Stimulated activated CD8-positive, alpha-beta memory T cell treated with anti-CD3 and anti-CD28 coated beads, Interleukin-7, amount 100 ng/mL, for 48 hours (primary cell): ENCODE measurements at places on chromosomes 11 and 22.
A peak's percentile ranks its signal among the peaks of the same experiment; 100 is the strongest.

GRCh38 chr22:41425660-41426365 lies 20.8 kb downstream of the TOB2 start:
- no peak for DNase-seq

DNA sequence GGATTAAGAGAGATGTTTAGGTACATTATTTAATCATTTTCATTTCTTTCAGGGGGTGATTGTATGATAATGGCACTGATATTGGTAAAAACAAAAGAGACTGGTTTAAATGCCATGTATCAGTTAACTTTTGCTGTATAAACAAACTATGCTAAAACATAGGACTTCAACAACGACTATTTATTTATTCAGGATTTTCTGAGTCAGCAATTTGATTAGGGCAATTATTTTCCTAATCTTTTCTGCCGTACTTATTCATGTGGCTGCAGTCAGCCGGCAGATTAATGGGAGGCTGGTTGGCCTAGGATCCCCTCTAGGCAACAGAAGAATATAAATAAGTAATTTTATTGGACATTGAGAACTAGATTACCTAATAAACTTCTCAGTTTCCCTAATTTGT lies 661.7 kb upstream of the RAG2 start:
- no peak for DNase-seq

GRCh38 chr22:27073601-27074425 lies 416.4 kb downstream of the MIAT start:
- no peak for DNase-seq

- no peak for DNase-seq
Measured at GRCh38 chr11:2517386-2518064, 72.7 kb downstream of the KCNQ1 start.

- DNase-seq: peak; percentile 26
Measured at GRCh38 chr11:72676861-72677341, 2.7 kb upstream of the PDE2A start.

GRCh38 chr22:39236321-39237317 lies 8.2 kb downstream of the PDGFB start:
- no peak for DNase-seq

DNA sequence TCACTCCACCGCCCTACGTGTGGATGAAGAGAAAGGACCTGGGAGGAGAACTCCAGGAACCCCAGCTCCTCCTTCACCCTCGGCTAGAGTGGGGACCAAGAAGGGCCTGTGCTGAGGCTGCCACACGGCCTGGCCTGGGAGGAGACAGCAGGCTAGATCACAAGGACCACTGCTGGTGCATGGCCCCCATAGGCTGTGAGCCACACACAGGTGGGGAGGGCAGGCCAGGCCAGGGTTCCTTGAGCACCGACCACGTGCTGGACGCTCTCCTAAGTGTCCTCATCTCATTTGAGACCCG lies 1392.4 kb downstream of the TBC1D22A start:
- DNase-seq: no peak

DNA sequence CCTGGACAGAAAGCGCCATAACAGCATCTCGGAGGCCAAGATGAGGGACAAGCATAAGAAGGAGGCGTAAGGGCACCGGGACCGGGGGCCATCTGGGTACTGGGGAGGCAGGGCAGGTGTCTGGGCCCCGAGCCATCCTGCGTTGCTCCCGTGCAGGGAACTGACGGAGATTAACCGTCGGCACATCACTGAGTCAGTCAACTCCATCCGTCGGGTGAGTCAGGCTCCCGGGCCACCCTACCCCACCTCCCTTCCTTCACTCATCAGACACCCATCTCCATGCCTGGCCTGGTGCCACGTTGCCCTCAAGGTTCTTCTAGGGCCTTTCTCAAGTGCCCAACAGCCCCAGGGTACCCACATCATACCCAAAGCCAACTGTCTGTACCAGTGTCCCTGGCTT lies 15.0 kb downstream of the PLCB3 start:
- no peak for DNase-seq

DNA sequence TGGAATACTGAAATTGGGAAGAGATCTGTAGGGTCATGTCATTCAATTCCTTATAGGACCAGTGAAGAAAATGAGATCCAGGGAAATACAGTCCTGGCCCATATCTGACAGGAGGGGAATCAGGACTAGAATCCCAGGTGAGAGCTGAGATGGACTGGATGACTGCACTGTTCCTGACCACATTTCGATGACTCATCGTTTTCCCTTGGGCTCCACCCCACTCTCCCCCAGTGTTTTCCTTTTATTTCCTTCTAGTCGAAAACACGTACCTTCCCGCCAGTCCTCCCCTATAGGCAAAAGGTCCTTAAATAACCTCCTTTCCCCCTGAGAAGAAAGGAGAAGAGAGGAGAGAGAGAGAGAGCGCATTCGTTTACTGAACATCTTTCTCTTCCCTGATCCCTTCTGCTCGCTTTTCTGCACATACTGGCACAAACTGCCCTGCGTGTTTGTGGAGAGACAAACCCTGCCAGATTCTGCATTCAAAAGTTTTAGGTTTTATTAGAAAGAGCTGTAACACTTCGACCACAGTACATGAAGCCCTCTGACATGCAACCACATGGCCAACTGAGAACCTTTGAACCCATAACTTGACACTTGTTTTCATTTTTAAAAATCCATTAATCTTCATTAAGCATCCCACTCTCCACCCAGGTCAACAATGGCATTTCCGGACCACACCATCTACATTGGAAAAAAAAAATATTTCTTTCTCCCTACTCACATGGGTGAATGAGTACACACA lies 565.7 kb downstream of the METTL15 start:
- DNase-seq: no peak

GRCh38 chr22:24355574-24355973 lies 71.8 kb upstream of the ADORA2A start:
- no peak for DNase-seq

GRCh38 chr11:132855516-132855915 lies 676.8 kb downstream of the OPCML start:
- DNase-seq: no peak

GRCh38 chr11:39630365-39630764 lies 1829.1 kb downstream of the LRRC4C start:
- no peak for DNase-seq

- DNase-seq: no peak
Measured at GRCh38 chr11:73191151-73191550, 26.9 kb upstream of the P2RY2 start.

DNA sequence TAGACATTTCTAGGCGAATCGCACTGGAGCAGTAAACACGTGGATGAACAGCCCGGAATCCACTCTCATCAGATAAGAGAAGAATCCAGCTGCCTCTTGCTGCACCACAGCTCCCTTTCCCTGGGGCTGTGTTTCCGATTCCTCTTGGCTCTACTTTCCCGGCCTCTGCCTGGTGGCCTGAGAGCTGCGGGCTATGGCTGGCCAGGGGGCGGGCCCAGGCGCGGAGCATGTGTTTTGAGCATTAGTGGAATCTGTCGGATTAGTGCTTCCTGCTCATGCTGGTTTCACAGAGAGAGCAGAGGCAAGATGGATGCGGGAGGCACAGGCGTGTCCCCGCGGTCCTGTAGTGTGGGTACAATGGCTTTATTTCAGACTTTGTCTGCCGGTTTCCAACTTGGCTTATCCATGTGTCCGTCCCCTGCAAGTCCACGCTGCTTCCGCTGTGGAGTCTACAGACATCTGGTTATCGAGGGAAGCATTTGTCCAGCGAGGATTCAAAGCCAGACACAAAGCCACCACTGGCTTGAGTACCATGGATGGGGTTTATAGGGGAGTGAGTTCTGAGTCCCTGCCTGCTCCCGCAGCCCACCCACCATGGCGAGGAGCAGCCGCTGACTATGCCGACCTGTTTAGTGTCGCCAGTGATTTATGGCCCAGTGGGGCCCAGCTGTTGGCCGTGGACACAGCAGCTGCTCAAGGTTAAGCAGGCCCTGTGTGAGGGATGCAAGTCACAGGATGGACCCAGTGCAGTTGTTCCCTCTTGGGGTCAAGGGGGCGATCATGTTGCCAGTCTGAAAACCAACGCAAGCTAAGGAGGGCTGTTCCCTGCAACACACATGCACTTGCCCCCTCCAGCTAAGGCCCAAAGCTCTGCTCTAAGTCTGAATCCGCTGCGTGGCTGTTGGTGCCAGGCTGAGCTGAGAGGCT lies 43.3 kb upstream of the EP300 start:
- DNase-seq: no peak

DNA sequence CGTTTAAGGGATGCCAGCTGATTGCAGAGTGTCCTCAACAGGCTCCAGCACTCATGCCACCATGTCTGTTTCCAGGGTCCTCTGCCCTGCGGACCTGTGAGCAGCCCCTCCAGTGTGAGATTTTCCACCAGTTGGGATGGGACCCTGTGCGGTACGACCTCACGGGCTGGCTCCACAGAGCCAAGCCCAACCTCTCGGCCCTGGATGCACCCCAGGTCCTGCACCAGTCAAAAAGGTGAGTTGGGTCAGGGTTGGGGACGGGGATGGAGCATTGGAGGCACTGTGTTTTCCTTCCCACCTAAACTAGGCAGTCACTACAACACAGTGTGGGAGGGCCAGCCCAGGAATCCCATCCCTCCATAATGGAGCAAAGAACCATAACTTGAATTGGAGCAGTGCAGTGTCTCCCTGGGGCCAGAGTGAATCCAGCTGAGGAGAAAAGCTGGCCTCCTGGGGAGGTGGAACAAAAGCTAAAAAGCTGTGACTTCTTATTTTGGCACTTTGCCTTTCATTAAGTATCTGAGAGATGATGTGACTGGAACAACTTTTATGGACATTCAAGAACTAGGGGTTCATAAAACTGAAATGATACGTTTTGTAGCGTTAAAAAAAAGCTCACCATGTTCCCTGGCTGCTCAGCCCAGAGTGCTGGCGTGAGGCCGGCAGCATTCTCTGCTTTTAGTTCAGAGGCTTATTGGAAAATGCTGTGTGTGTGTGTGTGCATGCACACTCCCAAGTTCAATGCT lies 101.8 kb downstream of the MYO18B start:
- no peak for DNase-seq

GRCh38 chr11:12680246-12680939 lies 6.2 kb downstream of the TEAD1 start:
- no peak for DNase-seq

- DNase-seq: no peak
Measured at GRCh38 chr11:60087239-60087638, 1.2 kb upstream of the MS4A2 start.

- no peak for DNase-seq
Measured at GRCh38 chr11:83238111-83238510, 44.6 kb downstream of the ANKRD42 start.

DNA sequence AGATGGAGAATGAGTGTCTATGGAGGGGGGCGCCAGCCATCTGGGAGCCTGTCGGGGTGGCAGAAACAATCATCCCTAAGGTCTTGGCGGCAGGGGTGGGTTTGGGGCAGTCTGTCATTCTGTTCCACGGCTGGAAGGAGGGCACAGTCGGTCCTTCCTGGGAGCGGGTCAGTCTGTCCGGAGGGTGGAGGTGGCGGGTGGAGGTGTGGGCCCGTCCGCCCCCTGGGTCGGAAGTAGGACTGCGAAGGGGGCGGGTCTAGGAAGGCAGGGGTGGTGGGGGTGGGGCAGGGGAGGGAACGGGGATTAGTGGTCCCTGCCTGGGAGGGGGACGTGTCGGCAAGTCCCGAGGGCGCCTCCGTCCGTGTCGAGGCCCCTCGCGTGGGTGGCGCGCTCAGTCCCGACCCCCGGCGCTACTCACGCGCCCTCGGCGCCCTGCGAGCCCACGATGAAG lies 461 bp downstream of the TBC1D10A start:
- DNase-seq: no peak

- no peak for DNase-seq
Measured at GRCh38 chr11:44621140-44621681, 55.7 kb downstream of the CD82 start.

DNA sequence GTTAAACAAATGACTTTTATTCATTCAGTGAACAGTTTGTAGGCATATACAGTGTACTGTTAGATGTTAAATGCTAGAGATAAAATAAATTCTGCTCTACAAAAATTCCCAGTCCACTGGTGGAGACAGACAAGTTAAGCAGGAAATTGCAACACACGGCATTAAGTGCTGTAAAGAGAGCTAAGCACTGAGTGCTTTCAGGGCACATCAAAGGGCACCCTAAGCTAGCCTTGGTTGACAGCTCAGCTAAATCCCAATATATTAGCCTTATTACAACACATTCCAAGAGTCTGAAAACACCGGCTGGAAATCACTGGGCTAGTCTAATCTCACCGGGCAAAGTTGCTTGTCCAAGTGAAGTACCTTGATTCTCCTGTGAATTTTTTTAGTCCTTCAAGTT lies 55.1 kb downstream of the NOX4 start:
- no peak for DNase-seq

DNA sequence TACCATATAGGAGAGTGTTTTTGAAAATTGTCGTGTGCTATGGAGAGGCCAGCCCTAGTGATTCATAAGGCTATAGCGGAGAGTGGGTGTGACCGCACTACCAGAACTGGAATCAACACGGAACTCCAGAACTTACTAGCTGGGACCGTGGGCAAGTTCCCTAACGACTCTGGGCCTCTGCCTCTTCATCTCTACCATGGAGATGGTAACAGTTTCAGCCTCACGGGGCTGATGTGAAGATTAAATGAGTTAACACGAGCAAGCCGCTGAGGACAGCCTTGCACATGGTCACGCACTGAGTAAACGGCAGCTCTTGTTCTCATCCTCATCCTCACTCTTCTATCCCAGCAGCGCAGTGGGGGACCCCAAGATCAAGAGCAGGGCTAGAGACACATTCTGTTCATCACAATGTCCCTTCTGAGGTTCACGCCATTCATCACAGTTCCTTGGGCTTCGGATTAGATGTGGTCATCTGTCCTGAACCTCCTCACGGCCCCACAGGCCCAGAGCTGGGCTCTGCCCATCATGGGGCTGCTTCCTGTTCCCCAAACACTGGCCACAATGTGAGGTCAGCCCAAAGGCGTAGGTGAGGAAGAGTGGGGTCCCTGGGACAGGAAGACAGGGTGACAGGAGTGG lies 47.2 kb upstream of the CD5 start:
- peak; percentile 59 for DNase-seq

DNA sequence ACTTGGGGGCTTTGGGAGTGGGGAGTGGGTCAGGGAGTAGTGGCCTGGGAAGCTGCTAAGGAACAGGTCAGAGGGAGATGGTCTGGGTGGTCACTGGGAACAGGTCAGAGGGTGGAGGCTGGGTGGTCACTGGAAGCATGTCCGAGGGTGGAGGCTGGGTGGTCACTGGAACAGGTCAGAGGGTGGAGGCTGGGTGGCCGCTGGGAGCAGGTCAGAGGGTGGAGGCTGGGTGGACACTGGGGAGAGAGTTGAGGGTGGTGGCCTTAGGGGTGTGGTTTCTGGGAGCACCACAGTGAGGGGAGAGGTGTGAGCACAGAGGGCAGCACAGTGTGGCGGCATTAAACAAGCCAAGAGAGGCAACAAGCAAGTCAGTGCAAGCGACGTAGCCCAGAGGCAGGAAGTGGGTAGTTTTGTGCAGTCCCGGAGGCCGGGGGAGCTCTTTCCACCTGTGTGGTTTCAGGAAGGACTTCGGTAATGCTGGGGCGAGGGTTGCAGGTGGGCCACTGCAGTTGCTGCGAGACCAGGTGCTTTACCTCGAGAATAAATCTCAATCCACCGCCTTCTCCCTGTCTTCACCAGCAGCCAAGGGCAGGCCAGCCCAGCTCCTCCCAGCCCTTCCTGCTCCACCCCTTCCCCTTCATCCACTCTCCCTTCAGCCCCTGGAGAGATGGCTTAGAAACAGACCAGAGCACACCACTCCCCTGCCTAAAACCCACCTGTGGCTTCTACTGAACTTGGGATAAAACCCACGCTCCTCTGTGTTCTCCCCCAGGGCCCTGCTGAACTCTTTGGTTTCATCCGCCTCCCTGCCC lies 3.2 kb upstream of the CACNA1I start:
- DNase-seq: no peak

- DNase-seq: no peak
Measured at GRCh38 chr11:110133160-110133559, 40.0 kb downstream of the ZC3H12C start.

- no peak for DNase-seq
Measured at GRCh38 chr22:31678748-31679147, 16.7 kb upstream of the PISD start.
